Stimulated activated CD4-positive, alpha-beta T cell treated with anti-CD3 and anti-CD28 coated beads, Interleukin-15, amount 100 ng/mL, for 48 hours (primary cell): ENCODE measurements at places on chromosomes 5 and 9.

- no peak for DNase-seq
Observed at GRCh38 chr5:90747693-90748092, 189.1 kb downstream of the ADGRV1 start.

DNA sequence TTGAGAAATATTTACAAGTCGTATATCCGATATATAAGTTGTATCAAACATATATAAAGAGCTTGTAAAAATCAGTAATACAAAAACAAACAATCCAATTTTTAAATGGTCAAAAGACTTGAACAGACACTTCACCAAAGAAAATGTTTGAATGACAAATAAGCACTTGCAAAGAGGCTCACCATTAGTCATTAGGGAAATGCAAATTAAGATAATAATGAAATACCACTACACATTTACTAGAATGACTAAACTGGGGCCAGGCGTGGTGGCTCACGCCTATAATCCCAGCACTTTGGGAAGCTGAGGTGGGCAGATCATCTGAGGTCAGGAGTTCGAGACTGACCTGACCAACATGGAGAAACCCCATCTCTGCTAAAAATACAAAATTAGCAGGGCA, 134.6 kb upstream of the HAND1 start:
- DNase-seq = no peak

DNA sequence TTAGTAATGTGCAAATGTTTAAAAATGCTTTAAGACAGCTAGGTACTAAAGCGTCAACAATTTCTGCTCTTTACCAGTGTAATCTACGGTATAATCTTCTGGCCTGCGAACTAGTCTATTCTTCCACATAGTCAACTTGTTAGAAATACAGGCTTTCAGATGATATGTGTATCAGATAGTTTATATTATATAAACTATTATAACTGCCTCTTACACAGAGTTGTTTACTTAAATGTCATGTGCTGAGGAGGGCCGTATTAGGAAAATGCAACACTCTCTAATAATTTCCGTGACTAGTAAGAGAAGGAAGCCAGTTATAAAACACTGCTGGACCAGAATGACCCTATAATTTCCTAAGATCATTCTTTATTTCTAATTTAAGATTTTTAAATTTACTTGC, 63.6 kb downstream of the WDR41 start:
- no peak for DNase-seq

DNA sequence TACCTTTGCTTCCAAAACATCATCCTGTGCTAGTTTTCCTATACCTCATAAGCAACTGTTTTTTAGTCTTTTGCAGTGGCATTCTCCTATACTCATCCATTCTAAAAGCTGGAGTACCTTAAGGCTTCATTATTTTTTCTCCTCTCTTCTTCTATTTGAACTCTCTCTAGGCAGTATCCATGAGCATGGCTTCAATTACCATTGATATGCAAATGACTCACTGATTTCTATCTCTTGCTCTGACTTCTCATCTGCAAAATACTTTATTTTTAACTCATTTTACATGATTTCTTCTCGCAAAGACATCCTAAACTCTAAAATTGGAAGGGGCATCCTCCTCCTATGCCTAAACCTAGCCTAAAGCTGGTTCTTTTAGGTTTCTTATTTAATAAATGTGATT, 365.1 kb upstream of the NUDT12 start:
- DNase-seq = no peak
